ENCODE measurements at places on chromosomes 6 and 20.
A peak's percentile ranks its signal among the peaks of the same experiment; 100 is the strongest.

DNA sequence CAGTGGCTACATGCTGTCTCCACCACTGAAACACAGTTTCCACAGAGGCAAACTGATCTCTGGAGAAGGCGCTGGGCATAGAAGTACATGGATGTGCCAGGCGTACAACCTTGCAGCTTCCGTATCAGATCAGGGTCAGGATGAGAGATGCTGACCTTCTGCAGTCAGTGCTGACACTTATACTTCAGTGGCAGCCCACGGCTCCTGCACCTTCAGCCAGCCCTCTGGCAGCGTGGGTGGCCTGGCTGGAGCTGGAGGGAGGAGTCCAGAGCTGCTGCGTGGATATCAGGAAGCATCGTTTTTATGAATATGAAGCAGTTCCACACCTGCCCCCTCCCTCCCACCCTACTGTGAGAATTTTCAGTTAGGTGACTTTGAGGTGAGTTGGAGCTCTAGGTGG lies 149.3 kb downstream of the CFAP61 start:
- peak; percentile 81 for DNase-seq

- DNase-seq, result no peak
These were observed 5.5 kb downstream of the DYNLT1 start for GRCh38 chr6:158639056-158639455.

DNA sequence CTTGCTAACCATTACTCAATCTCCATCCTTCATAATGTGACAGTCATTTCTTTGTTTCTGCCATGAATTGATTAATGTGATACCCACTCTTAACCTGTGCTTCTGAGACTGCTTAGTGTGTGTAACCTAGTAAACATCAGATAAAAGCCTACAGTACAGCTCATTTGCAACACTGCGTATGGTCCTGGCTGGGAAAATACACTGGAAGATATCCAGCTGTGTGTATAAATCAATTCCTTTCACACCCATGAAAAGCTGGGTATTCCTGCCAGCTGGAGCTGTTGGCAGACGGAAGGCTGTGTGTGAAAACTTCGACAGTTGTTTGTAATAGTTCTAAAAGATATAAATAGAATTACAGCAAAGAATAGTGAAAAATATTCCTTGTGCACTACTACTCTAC lies 509.2 kb downstream of the FRK start:
- peak; percentile 86 for DNase-seq

DNA sequence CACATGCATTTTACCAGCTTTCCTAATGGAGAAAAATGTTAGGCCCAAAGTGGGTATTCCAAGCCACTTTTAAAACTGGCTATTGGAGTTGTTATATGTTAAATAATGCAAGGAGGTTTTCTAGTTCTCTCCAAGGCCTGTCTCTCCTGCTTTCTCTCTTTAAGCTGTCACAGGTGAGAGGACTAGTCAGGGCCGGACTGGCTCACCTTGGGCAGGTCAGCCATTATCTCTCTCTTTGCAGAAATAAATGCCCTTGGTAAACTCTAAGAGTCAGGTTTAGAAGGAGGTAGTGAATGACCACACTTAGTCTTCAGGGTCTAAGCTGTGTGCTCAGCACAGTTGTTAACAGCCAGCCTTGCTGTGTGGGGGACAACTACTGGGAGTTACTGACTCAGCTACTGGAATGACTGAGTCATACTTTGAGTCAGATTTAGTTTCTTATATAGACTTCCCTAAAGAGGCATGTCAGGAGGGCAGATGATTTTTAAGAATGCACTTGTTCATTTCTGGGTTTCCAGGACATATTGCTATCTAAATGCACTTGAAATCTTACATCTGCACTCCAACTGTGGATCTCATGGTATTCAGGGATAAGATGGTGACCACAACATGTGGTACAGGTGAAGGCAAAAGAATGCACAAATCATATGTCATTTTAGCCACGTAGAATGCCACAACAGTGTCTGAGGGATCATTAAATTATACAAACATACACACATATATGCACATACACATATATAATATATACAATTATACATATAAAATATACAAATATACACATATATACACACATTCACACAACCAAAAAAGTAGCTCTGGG lies 719.4 kb downstream of the EPM2A start:
- no peak for DNase-seq

DNA sequence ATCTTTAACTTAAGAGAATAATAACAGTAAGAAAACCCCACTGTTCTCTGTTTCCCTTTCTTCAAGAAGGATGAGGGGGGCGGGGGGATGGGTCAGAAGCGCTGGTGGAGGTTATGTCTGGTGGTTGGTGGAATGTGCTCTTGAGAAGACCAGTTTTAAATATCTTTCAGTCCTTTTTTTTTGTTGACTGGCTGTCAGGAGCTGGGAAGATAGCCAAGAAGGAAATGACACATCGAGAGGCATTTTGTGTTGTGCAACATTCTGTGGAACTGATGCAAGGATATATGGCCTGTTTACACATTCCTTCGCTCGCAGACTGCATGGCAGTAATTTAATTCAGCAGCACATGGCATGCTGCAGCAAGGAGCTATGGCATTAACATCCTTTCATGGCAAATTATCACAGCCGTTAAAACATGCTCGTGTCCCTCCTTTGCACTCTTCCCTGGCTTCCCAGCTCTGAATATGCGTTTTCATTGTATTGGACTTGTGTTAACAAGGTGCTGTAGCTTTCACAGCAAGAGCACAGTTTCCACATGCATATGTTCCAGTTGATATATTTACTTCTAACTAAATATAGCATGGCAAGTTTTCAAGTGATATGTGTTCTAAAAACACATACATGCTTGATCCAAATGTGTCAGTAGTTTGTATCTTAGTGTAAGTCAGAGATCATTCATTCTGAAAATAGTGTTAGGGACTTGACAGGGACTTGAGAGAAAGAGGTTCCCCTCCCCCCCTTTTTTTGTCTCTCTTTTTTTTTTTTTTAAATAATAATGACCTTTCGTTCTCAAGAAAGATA lies 68.2 kb upstream of the SUPT3H start:
- peak; percentile 16 for DNase-seq

DNA sequence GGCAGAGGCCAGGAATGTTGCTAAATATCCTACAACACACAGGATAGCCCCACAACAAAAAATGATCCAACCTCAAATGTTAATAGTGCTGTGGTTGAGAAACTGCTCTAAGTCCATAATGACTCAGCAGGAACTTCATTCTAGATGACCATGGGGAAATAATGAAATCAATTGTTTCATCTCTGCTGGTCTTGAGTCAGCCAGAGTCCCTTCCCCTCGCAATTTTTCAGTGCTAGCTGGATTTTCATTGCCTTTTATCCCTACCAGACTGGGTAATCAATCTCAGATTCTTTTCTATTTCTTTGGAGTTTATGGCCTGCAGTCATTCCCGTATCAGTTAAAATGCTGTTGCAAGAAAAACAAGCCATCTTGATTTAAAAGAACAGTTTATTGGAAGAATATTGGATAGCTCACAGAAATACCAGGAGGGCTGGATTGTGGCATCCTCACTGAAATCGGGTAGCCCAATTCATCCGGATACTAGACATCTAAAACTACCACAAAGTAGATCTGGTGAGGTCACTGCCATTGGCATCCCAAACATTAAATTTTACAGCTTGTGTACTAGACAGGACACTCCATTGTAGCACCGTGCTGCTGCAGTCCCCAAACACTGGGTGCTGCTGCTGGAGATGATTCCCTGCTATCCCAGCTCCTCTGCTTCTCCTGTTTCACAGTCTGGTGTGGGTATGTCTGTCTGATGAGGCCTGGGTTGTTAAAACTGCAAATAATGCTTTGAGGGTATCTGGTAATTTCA lies 30.3 kb upstream of the POPDC3 start:
- DNase-seq, result peak; percentile 49

DNA sequence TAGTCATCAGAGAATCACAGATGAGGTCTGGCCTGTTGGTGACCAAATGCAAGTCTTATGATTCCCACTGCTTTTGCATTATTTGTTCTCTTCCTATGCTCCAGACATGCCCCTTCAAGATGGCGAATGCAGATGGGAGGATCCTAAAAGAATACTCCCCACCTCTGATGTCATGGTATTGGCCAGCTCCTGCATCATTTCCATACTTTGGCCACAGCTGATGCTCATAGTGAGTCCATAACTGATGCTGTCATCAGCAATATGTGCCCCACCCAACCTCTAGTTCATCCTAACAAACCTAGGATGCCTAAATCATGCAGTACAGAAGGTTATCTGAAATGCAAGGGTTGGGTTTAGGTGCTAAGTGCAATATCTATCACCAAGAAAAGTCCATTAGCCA lies 5.4 kb upstream of the WFDC9 start:
- DNase-seq, result no peak

GRCh38 chr6:148460876-148461646 lies 118.4 kb downstream of the SASH1 start:
- DNase-seq, result no peak

GRCh38 chr20:50304923-50305635 lies 114.4 kb downstream of the CEBPB start:
- DNase-seq, result no peak

GRCh38 chr6:11393713-11394627 lies 143.6 kb upstream of the TMEM170B start:
- DNase-seq, result no peak

DNA sequence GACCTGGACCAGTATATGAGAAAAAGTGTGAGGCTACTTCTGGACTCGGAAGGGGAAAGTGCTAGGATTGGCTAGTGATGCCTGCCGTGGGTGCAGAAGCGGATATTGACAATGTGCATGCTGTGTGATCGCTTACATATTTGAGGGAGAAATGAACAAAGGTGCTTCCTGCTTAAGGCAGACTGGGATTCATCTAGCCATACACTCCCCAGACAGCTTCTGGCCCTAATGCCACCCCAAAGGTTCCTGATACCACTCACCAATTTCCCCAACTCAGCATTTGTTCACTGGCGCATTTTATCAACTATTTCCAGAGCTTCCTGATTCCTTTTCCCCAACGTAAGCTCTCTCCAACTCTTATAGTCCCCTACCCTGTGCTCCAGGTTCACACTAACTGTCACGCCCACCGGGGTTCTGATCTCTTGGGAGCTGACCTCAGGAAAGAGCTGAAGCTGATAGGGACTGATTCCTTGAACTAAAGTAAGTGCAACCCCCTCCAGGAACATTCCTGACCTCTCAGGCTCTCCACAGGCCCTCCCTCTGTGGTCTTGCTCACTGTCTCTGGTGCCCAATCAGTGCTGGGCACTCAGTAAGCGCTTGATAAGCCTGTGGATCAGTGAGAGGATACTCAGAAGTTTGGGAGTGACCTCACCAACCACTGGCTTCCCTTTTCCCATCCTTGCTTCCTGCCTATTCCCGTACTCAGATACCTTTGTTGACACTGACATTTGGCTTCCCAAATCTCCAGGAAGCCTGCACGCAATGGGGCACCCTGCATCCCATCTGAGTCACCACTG lies 73.3 kb downstream of the MRPL14 start:
- DNase-seq, result no peak

- peak; percentile 29 for DNase-seq
These were observed 78.6 kb downstream of the LINC00237 start for GRCh38 chr20:21027569-21027968.

DNA sequence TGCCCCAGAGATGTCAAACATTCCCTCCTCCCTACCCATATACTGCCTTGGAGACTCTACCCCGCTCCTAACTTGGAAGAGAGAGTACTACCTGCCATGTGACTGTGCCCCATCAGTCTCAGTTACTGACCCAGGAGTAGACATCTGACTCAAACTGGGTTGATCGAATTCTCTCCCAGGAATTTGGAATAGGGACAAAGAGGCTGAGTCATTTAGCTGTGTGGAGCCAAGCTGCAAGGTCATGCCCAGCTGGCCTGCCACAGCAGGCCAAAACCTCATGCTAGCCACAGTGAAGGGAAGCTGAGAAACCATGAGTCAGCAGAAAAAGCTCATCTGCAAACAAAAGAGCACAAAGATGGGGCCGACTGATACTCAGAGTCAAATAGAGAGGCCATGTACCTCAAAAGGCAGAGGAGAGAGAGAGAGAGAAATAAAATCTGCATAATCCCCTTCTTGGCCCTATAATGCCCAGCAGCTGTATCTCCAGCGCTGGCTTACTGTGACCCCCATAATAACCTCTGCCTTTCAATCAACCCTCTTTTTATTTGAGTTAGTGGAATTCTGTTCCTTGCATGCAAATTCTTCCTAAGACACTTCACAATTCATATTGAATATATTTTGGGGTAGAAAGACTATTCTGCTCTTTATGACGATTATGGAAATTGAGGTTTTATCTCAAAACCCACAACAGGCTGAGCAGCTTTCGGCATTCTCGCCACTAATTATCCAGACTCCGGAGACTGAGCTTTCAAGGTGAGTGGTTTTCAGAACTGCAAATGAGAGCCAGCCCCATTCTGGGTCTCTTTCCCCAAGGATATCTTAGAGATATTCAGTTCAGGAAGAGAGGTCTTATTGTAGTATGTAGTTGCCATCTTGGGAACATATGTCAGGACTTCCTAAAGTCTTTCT lies 21.4 kb upstream of the AKIRIN2 start:
- DNase-seq, result peak; percentile 51

DNA sequence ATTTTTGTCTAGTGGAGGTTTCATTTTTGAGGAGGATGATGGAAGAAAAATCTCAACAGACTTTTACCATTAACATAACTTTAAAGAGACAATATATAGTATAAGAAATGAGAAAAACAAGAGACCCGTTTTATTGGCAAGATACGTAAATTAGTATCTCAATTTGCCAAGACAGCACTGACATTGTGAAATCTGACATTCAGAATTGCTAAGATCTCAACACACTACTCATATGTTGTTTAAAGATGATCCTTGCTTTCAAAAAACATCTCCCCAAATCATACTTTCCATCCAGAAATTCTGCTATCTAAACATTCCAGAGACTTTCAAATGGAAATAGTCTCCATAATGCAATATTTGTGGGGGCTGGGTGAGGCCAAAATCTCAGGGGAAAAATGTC lies 220.9 kb upstream of the CEP162 start:
- DNase-seq, result no peak

DNA sequence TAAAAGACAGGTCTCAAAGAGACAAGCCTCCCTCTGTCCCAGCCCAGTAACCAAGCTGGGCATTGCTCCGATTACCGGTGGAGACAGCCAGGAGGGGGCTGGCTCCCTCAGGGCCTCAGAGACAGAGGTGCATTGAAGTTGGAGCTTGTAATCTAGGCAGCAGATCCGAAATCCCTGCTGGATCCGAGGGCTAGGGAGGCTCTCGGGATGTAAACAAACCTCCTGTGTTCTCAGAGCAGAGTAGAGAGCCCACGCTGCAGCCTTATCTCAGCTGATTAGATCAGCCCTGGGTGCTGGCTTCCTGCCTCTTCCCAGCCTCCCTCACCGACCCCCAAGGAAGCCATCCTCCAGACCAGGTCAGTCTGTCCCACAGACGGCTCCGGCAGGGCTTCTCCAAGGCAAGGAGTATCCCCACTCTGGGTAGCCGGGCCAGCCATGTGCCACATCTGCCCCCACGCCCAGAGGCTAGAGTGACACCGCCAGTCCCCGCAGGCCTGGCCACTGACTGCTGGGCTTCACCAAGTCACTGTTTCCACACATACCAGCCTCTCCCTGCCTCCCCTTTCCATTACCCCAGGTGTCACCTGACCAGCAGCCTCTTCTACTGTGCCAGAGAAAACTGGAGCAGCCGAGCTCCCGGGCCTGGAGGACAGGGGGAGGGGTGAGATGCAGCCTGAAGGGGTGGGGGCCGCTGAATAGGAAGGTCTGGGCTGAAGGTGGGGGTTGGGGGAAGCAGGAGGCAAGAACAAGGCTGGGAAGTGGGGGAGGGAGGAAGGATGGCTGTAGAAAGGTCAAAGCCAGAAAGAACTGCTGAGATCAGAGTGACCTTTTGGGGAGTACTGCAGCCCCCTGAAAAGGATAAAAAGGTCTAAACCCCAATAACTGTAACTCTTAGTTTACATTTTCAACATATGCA lies 6.0 kb downstream of the SDC4 start:
- DNase-seq, result peak; percentile 78

- DNase-seq, result no peak
These were observed 153.7 kb upstream of the RIPOR2 start for GRCh38 chr6:25089442-25089841.

All from NCI-H69 (cell line).